ENCODE measurements at places on chromosomes 2 and 18. TPM values are rescaled to one million over a fixed set of nuclear protein-coding genes. Genes with fewer than 3 reads are reported as not detected.
A peak's percentile ranks its signal among the peaks of the same experiment; 100 is the strongest.

CYBRD1 gene
- 0.44 TPM for total RNA-seq

RNF125 gene
- total RNA-seq, result 26.1 TPM

ERMN gene
- 2.9 TPM for total RNA-seq

PROKR1 gene
- total RNA-seq, result not detected

CAVIN2 gene
- total RNA-seq, result not detected

UBXN4 gene
- 112 TPM for total RNA-seq

MREG gene
- 26.7 TPM for total RNA-seq

CDKL4 gene
- total RNA-seq, result 0.32 TPM

DPP10 gene
- total RNA-seq, result not detected

SP140 gene
- 132 TPM for total RNA-seq

GPD2 gene
- 23.6 TPM for total RNA-seq

DNAJC5G gene
- not detected for total RNA-seq

DNA sequence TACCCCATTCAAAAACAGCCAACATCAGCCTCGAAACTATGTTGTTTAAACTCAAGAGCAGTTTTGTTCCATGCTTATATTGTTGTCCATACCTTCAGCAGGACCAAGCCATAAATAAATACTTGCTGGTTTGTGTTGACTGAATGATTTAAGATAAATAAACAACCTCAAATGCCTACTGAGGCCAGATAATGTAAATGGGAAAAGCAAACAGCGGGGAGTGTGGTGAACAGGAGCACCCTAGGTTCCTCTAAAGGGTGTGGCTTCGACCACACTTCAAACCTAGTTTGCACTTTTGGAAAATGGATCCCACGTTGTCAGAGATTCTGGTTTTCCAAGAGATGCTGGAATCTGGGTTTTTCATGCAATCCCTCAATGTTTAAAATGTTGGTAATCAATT is 1.7 kb upstream of the PMAIP1 start:
- no peaks in the 10 kb centered on the region for H3K27me3 ChIP-seq
- H3K4me3 ChIP-seq, result peak overlapping the region; percentile 86
- H3K36me3 ChIP-seq, result peaks cover 28% of the 10 kb centered on the region
- H3K4me1 ChIP-seq, result peaks cover 31% of the 10 kb centered on the region
- no peak overlapping the region for H3K27ac ChIP-seq

- H3K27me3 ChIP-seq, result peaks cover 16% of the 10 kb centered on the region
- H3K4me1 ChIP-seq, result peaks cover 30% of the 10 kb centered on the region
- peaks cover 1% of the 10 kb centered on the region for H3K36me3 ChIP-seq
- no peak overlapping the region for H3K27ac ChIP-seq
- no peak for DNase-seq
Observed at GRCh38 chr2:204115137-204116056, 178.8 kb downstream of the ICOS start.

- no peak for DNase-seq
- H3K4me1 ChIP-seq, result peaks cover 6% of the 10 kb centered on the region
- no peak overlapping the region for H3K27ac ChIP-seq
- no peaks in the 10 kb centered on the region for H3K27me3 ChIP-seq
- no peak overlapping the region for H3K4me3 ChIP-seq
- peaks cover 67% of the 10 kb centered on the region for H3K36me3 ChIP-seq
Observed at GRCh38 chr2:86476092-86476491, 34.9 kb downstream of the KDM3A start.

DNA sequence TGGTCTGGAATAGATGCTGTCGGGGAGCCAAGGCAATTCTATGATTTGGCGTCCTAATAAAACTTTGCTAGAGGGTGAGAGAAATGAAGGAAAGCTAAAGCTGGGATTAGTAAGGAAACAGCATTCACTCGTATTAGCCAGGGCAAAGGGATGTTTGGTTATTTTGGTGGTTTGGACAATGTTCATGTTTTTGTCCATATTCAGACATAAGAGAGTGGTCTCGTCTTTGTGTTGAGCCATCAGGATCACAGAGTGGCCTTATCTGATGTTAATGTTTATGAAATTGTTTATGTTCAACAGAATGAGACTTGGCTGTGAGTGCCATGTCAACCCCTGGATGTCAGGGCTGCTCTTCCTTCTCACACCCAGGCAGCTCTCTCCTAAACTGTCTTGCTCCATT is 58.9 kb upstream of the EPC2 start:
- H3K36me3 ChIP-seq, result no peaks in the 10 kb centered on the region
- no peak overlapping the region for H3K4me3 ChIP-seq
- no peak overlapping the region for H3K27ac ChIP-seq

DNA sequence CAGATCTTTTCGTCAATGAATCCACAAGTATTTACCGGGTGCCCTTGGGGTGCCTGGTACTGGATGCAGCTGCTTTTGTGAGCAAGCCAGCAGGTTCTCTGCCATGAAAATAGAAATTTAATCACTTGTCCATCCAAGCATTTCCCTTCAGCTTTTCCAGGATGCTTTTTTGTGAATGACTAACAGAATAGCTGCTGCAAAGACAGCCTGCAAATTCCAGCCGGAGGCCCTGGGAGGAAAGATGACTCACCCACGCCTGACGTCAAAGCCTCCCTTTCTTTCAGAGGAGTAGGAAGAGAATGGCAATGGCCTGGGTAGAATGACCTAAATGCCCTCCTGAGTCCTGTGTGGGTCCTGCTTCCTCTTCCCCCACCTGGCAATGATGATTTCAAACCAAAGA is 111.9 kb downstream of the AP1S3 start:
- H3K27ac ChIP-seq, result no peak overlapping the region
- DNase-seq, result no peak
- no peak overlapping the region for H3K4me3 ChIP-seq

GRCh38 chr2:62408241-62408677 is 97.7 kb downstream of the TMEM17 start:
- DNase-seq, result no peak
- H3K36me3 ChIP-seq, result no peaks in the 10 kb centered on the region
- H3K4me1 ChIP-seq, result peaks cover 9% of the 10 kb centered on the region
- no peak overlapping the region for H3K4me3 ChIP-seq

- H3K4me3 ChIP-seq, result no peak overlapping the region
- H3K27me3 ChIP-seq, result peaks cover 5% of the 10 kb centered on the region
- peaks cover 3% of the 10 kb centered on the region for H3K36me3 ChIP-seq
- no peak for DNase-seq
Observed at GRCh38 chr2:169094676-169095075, 25.3 kb downstream of the DHRS9 start.

- no peaks in the 10 kb centered on the region for H3K4me1 ChIP-seq
- H3K4me3 ChIP-seq, result no peak overlapping the region
- H3K27me3 ChIP-seq, result no peaks in the 10 kb centered on the region
- H3K36me3 ChIP-seq, result peaks cover 16% of the 10 kb centered on the region
Observed at GRCh38 chr2:231810905-231811304, 24.7 kb downstream of the COPS7B start.

- no peak for DNase-seq
- no peak overlapping the region for H3K4me3 ChIP-seq
- peaks cover 15% of the 10 kb centered on the region for H3K27me3 ChIP-seq
- peaks cover 42% of the 10 kb centered on the region for H3K4me1 ChIP-seq
- H3K27ac ChIP-seq, result no peak overlapping the region
- peaks cover 8% of the 10 kb centered on the region for H3K36me3 ChIP-seq
Observed at GRCh38 chr2:12284487-12284886, 432.2 kb upstream of the TRIB2 start.

GRCh38 chr2:69604836-69605235 is 38.7 kb downstream of the AAK1 start:
- DNase-seq, result no peak
- peaks cover 42% of the 10 kb centered on the region for H3K36me3 ChIP-seq
- H3K4me1 ChIP-seq, result peaks cover 58% of the 10 kb centered on the region
- no peak overlapping the region for H3K4me3 ChIP-seq
- H3K27ac ChIP-seq, result no peak overlapping the region

GRCh38 chr2:2254206-2254605 is 76.9 kb downstream of the MYT1L start:
- DNase-seq, result no peak
- H3K36me3 ChIP-seq, result no peaks in the 10 kb centered on the region
- H3K4me1 ChIP-seq, result no peaks in the 10 kb centered on the region
- H3K27ac ChIP-seq, result no peak overlapping the region

DNA sequence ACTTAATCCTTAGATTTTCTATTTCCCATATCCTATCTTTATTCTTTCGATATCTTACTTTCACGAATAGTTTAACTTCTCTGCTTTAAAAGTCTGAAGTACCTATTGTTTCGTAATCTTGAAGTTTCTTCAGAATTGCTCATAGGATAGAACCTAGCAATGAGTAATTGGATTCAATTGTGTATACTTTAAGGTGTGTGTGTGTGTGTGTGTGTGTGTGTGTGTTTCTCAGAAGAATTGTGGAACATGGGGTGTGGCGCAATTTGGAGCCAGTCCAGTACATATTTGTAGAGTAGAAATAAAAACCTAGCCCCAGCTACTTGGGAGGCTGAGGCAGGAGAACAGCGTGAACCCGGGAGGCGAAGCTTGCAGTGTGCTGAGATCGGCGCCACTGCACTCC is 897.6 kb downstream of the BCL11A start:
- H3K4me3 ChIP-seq, result no peak overlapping the region
- no peaks in the 10 kb centered on the region for H3K4me1 ChIP-seq
- H3K36me3 ChIP-seq, result no peaks in the 10 kb centered on the region

DNA sequence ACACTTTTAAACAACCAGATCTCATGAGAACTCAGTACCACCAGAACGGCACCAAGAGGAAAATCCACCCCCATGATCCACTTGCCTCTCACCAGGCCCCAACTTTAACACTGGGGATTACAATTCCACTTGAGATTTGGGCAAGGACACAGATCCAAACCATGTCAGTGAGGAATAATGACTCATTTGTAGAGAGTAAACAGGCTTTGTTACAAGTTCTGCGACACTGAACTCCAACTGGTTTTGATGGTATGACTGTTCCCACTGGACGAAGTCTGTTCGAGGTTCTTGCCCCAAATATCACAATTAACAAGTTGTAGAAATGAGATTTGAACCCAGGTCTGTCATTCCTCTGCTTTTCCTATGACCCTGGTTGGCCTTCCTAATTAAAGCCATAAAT is 718.1 kb upstream of the ID2 start:
- no peak overlapping the region for H3K27ac ChIP-seq
- no peaks in the 10 kb centered on the region for H3K36me3 ChIP-seq
- H3K4me3 ChIP-seq, result no peak overlapping the region

- H3K27ac ChIP-seq, result no peak overlapping the region
- H3K36me3 ChIP-seq, result no peaks in the 10 kb centered on the region
- DNase-seq, result no peak
- H3K4me3 ChIP-seq, result no peak overlapping the region
- H3K27me3 ChIP-seq, result peaks cover 16% of the 10 kb centered on the region
Observed at GRCh38 chr18:63899206-63899605, 8.6 kb upstream of the SERPINB10 start.

- peaks cover 16% of the 10 kb centered on the region for H3K27me3 ChIP-seq
- no peaks in the 10 kb centered on the region for H3K4me1 ChIP-seq
- H3K4me3 ChIP-seq, result no peak overlapping the region
- DNase-seq, result no peak
Observed at GRCh38 chr2:12918138-12918834, 201.6 kb downstream of the TRIB2 start.

DNA sequence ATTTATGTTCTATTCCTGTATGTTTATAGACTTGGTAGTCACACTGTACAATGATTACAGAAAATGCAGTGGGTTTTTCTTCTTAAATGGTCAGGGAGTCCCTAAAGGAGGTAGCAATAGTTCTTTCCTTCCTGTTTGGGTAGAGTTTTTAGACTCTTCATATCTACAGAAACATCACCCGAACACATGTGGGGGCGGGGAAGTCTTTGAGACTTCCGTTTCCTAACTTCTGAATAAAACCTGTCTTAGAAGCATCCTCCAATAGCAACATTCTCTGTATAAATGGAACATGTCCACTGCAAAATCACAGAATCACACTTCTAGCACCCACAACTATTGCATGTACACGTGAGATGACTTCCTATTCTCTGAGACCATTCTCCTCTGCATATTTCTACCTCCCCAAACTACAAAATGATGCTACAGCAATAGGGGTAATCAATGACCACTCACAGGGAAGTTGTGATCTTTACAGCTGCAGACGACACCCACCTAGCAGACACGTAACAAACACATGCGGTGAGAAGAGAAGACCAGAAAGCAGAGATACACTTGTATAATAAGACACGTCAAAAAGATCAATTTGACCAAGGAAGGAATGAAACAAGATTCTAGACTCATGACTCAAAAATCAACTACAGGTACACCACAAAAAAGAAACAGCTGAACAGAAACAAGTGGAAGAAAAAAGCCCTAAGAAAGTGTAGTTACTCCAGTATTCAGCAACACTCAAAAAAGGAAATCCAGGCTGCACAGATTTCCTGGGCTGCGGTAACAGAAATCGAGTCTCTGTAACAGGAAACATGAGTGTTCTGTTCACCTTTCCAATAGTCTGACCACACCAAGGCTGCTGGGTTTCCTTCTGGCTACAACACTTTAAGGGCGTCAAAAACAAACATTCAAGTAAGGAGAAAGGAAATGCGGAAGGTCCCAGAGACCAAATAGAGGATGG is 120.4 kb downstream of the ZNF516 start:
- peaks cover 41% of the 10 kb centered on the region for H3K4me1 ChIP-seq
- peaks cover 3% of the 10 kb centered on the region for H3K36me3 ChIP-seq
- H3K27me3 ChIP-seq, result peaks cover 12% of the 10 kb centered on the region
- DNase-seq, result peak; percentile 62

GRCh38 chr2:240418311-240418710 is 17.2 kb upstream of the GPC1 start:
- H3K4me1 ChIP-seq, result no peaks in the 10 kb centered on the region
- no peak overlapping the region for H3K4me3 ChIP-seq
- H3K27me3 ChIP-seq, result peaks cover 3% of the 10 kb centered on the region

DNA sequence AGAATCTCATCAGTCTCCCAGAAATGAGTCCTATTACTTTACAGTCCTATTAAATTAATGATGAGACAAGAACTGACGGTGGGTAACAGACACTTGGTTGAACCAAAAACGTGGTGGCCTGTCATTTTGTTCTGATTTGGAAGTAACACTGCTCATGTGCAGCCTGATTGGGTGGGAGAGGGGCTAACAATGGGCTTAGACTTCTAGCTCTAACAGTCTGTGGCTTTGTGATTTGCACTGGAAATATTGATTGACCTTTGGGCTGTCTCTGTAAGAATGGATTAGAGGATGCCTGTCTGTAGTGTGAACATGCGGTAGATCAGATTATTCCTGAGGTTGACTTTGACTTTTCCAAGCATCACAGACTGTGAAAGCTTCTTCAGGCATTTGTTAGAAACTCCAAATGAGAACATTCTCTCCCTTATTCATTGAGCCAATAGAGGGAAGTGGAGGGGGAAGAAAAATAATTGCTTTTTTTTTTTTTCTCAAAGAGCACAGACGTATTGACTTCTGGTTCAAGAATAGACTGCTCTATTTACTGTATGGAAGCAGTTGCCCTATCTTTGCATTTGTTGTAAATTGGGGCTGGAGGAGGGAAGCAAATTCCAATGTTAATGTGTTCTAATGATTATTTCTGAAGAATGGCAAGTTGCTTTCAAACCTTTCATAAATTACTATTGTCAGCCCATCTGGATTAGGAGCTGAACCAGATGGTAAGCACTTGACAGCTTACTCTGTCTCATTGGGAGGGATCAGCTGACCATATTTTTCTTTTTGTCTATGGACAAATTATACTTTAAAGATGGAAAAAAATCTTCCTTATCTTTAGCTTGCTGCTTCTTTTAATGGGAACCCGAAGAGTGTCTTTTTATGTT is 85.8 kb upstream of the TTN start:
- no peak for DNase-seq
- no peak overlapping the region for H3K4me3 ChIP-seq
- no peaks in the 10 kb centered on the region for H3K36me3 ChIP-seq
- peaks cover 2% of the 10 kb centered on the region for H3K4me1 ChIP-seq
- no peak overlapping the region for H3K27ac ChIP-seq

- peaks cover 58% of the 10 kb centered on the region for H3K4me1 ChIP-seq
- no peaks in the 10 kb centered on the region for H3K27me3 ChIP-seq
- H3K36me3 ChIP-seq, result no peaks in the 10 kb centered on the region
- H3K4me3 ChIP-seq, result peak overlapping the region; percentile 24
- DNase-seq, result no peak
Observed at GRCh38 chr2:24511894-24512293, 20.8 kb downstream of the NCOA1 start.

Data from activated CD8-positive, alpha-beta memory T cell treated with anti-CD3 and anti-CD28 coated beads, Interleukin-2, amount 10 ng/mL, durations not matched to agents 7 days and 5 days (primary cell).